Posterior cingulate gyrus (tissue), 11 donors: ENCODE measurements at places on chromosomes 5 and 9.

- DNase-seq: no peak
Observed at GRCh38 chr9:131682261-131682660, 57.6 kb downstream of the RAPGEF1 start.

DNA sequence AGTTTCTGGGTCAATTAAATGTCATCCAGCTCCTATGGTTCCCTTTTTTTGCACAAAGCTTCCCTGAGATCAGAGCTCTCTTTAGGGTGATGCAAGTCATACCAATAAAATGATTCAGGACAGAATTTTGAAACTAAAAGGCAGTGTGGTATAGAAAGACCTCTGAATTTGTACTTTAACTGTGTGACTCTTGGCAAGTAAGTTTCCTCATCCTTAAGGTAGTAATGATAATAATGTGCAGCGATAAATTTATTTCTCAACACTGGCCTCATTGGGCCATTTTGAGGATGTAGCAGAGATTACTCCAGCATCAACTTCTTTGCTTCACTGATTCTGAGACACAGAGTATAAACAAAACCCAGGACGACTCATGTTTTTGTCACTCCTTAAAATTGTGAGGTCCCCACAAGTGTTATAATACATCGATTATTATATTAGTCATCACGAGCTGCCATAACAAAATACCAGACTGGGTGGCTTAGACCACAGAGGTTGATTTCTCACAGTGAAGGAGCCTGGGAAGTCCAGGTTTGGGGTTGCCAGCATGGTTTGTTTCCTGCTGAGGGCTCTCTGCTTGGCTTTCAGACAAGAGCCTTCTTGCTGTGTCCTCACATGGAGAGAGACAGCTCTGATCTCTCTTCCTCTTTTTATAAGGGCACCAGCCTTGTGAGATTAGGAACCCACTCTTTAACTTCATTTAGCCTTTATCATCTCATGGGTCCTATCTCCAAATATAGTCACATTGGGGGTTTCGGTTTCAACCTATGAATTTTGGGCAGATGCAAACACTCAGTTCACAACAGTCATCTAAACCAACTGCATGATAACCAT, 293.0 kb downstream of the ZNF608 start:
- no peak for DNase-seq

- DNase-seq: no peak
Observed at GRCh38 chr5:59565551-59565950, 328.0 kb downstream of the PDE4D start.

DNA sequence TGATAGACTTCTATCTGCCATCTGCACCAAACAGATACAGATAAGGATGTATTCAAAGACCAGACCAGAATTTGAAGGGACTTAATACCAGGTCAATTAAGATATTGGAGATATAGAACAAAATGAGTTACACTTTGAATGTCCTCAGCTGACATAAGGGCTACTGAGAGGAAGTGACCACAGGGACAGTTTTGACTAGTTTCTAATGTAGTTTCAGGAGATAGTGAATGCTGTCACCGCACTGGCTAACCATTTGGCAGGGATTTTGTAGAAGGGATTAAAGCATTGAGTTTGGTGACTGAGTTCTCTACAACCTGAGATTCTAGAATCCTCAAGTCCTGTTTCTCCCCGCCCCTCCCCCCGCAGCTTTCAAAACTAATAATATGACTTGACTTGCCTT, 22.7 kb downstream of the CCNH start:
- DNase-seq: no peak

- DNase-seq: no peak
Observed at GRCh38 chr5:52504584-52505240, 283.0 kb upstream of the ITGA1 start.

DNA sequence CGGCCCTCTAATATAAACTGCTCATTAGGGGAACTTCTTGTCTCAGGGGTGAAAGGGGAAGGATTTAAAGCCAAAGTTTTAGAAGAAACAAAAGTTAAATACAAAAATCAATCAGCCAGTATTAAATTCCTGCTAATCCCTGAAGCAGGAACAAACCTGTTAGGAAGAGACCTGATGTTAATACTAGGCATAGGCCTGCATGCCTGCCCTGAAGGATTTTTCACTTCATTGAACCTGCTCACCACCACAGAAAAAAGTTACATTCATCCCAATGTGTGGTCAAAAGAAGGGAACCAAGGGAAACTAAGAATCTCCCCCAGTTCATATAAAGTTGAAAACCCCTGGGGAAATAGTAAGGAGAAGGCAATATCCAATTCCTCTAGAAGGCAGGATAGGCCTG, 9.4 kb upstream of the RNF180 start:
- no peak for DNase-seq

- DNase-seq: no peak
Observed at GRCh38 chr9:97591535-97591934, 41.6 kb downstream of the TSTD2 start.

GRCh38 chr9:77427256-77427927, 220.7 kb downstream of the GNA14 start:
- DNase-seq: no peak

DNA sequence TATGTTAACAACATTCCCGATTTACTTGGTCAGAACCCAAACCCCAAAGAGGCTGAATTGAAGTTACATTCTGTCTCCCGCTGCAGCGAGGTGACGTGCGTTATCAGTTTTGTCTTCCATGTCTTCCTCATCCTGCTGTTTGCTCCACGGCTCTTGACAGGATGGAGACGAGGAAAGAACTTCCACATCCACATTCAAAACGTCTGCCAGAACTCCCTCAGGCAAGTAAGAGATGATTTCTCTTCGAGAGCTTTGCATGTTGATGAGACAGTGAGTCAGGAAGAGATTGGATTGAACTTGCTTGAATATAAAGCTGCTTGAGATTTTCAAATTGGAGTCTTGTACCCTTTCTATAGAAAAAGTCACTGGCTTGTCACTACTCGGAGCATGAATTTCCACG, 242.6 kb downstream of the AUH start:
- DNase-seq: no peak

- no peak for DNase-seq
Observed at GRCh38 chr5:34486849-34487158, 169.3 kb upstream of the RAI14 start.

DNA sequence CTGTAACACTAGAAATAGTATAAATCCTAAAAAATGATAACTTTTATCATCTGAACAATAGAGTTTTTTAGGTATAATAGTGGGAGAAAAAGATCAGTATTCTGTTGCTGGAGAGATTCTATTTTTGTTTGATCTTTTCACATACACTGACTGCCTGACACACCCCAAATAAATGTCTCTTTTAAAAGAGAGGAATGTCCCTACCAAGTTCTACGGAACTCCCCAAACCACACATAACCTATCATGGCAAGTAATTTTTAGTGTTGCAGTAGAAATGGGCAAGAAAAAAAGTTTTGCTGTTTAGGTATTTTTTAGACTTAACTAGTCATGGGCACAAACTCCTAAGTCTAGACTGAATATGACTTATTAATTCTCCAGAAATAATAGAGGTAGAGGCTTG, 139.1 kb downstream of the ELAVL2 start:
- DNase-seq: no peak
